Epithelial cell of alveolus of lung (primary cell): ENCODE measurements at places on chromosomes 1 and 21. TPM values are rescaled to one million over a fixed set of nuclear protein-coding genes. Genes with fewer than 3 reads are reported as not detected.

The RAVER2 gene
- 4.5 and 7.0 TPM in 2 replicates for total RNA-seq

The MYBPH gene
- 8.5 TPM in 1 of 2 replicates, not detected in the other for total RNA-seq

The LCE3E gene
- total RNA-seq = not detected in 2 replicates

The ADORA3 gene
- total RNA-seq = not detected in 2 replicates

The C1orf185 gene
- total RNA-seq = not detected in 2 replicates

The OR6N1 gene
- total RNA-seq = not detected in 2 replicates

The CHIA gene
- not detected in 2 replicates for total RNA-seq

The SPRR3 gene
- not detected in 2 replicates for total RNA-seq

The RPE65 gene
- total RNA-seq = 0.32 TPM in 1 of 2 replicates, not detected in the other

The IFNLR1 gene
- total RNA-seq = 0.78 TPM in 1 of 2 replicates, not detected in the other

The NPPA gene
- 0.32 TPM in 1 of 2 replicates, not detected in the other for total RNA-seq

The CRYBG2 gene
- total RNA-seq = 0.26 TPM in 1 of 2 replicates, not detected in the other

The TAS1R3 gene
- total RNA-seq = under 0.01 and 0.26 TPM in 2 replicates

The GIPC2 gene
- total RNA-seq = 0.08 and 0.52 TPM in 2 replicates

The MAN1A2 gene
- 25.6 and 28.8 TPM in 2 replicates for total RNA-seq

The RGSL1 gene
- not detected in 2 replicates for total RNA-seq

The LCE2B gene
- total RNA-seq = not detected in 2 replicates

The CCDC24 gene
- total RNA-seq = 1.8 and 2.2 TPM in 2 replicates

The GJB5 gene
- total RNA-seq = not detected in 2 replicates

The PALMD gene
- total RNA-seq = 0.13 and 1.1 TPM in 2 replicates
